ENCODE measurements at places on chromosomes 1 and 21.

DNA sequence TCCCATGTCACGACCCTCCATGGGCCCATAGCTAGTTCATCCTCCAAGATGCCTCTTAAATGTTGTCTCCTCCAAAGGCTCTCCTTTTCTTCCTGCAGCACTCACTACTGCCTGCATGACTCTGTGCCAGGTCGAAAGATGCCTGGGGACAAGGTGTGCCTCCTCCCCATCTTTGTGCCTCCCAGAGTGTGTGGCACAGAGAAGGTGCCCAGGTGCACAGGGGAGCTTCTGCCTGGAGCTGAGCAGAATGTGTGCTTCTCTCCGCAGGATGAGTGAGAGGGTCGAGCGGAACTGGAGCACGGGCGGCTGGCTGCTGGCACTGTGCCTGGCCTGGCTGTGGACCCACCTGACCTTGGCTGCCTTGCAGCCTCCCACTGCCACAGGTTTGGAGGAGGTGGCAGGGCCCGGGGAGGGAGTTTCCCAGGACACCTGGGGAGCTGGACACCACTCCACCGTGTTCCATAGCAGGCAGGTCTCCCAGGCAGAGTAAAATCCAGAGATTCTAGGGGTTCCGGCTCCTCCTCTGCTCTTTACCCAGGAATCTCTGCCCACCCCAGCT, 6.9 kb upstream of the PPM1J start:
- DNase-seq = no peak

DNA sequence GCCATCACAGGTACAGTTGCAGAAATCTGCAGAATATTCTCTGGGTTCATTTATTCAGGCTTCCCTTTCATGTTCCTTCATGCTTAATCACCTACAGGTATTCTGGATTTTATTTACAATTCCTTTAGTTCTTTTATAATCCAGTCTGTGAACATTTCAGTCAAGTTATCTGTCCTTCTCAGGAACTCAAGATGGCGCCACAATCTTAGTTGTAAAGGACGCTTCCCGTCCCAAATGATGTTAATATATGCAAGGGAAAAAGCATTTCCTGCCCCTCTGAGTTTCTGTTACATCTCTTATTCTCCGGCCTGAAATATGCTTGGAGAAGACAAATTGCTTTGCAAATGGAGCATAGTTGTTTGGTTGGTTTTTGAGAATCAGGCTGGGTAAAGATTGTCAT, 19.3 kb downstream of the F3 start:
- DNase-seq = peak; percentile 70

- DNase-seq = no peak
Observed at GRCh38 chr1:43814401-43814800, 107.1 kb downstream of the ST3GAL3 start.

- no peak for DNase-seq
Observed at GRCh38 chr1:16023050-16023653, 1.3 kb downstream of the CLCNKA start.

GRCh38 chr1:58346036-58346355, 200.5 kb downstream of the OMA1 start:
- no peak for DNase-seq

GRCh38 chr1:1756661-1757421, 21.4 kb downstream of the NADK start:
- DNase-seq = no peak

DNA sequence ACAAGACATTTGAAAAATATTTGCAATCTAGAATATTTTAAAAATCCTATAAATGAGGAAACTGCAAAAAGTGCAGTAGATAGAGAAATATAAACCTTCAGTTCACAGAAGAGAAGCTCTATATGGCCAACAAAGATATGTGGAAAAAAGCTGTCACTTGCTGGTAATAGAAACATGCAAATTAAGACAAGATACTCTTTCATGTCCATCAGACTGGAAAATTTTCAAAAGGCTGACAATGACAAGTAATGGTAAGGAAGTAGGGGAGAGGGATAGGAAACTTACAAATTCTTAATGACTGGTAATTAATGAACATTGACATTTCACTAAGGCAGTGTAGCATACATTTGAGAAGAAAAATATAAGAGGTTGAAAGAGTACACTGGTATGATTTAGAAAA, 147.9 kb downstream of the MRPL39 start:
- DNase-seq = no peak

DNA sequence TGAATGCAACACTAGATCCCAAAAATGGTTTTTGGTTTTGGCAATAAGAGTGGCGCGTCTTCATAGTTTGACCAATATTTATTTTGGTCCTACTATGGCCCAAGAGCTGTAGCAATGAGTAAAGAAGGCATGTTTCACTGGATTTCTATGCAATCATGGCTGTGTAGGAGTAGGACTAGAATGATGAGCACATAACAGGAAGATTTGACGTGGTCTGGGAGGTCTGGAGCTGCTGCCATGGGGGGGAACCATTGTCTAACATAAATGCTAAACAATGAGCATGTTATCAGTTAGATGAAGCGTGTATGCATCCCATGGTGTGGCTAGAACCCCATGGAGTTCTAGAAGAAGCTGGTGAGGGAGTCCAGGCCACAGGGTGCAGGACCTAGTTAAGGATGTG, 38.3 kb downstream of the OLIG1 start:
- DNase-seq = no peak
